ENCODE measurements at places on chromosomes 16 and 17.

- H3K27me3 ChIP-seq, result peaks cover 48% of the 10 kb centered on the region
- peaks cover 8% of the 10 kb centered on the region for H3K4me1 ChIP-seq
- DNase-seq, result peak; percentile 91
- H3K36me3 ChIP-seq, result no peaks in the 10 kb centered on the region
- H3K4me3 ChIP-seq, result no peak overlapping the region
Observed at GRCh38 chr16:1105888-1106620, 10.0 kb upstream of the C1QTNF8 start.

GRCh38 chr17:376936-377863 lies 24.6 kb upstream of the RPH3AL start:
- H3K4me3 ChIP-seq, result no peak overlapping the region
- peak; percentile 32 for DNase-seq
- H3K27me3 ChIP-seq, result no peaks in the 10 kb centered on the region
- H3K36me3 ChIP-seq, result no peaks in the 10 kb centered on the region
- H3K4me1 ChIP-seq, result peaks cover 20% of the 10 kb centered on the region

DNA sequence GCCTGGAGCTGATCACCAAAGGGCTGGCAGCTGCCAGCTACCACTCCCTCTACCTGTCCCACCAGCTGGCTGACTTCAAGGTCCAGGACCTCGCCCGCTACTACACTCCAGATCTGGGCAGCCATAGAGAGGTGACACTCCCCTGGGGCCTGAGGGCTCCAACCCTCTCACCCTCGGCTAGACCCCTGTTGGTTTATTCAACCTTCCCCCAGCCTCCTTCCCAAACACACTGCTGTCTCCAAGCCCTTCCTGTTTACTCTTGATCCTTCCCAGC lies 18.0 kb downstream of the ALOX12B start:
- DNase-seq, result no peak
- H3K27me3 ChIP-seq, result peaks cover 95% of the 10 kb centered on the region
- H3K4me3 ChIP-seq, result no peak overlapping the region

- no peaks in the 10 kb centered on the region for H3K36me3 ChIP-seq
- H3K27ac ChIP-seq, result no peak overlapping the region
- peaks cover 9% of the 10 kb centered on the region for H3K27me3 ChIP-seq
- H3K4me3 ChIP-seq, result no peak overlapping the region
- no peak for DNase-seq
- H3K4me1 ChIP-seq, result no peaks in the 10 kb centered on the region
Observed at GRCh38 chr17:6930749-6931148, 65.1 kb upstream of the ALOX12 start.

DNA sequence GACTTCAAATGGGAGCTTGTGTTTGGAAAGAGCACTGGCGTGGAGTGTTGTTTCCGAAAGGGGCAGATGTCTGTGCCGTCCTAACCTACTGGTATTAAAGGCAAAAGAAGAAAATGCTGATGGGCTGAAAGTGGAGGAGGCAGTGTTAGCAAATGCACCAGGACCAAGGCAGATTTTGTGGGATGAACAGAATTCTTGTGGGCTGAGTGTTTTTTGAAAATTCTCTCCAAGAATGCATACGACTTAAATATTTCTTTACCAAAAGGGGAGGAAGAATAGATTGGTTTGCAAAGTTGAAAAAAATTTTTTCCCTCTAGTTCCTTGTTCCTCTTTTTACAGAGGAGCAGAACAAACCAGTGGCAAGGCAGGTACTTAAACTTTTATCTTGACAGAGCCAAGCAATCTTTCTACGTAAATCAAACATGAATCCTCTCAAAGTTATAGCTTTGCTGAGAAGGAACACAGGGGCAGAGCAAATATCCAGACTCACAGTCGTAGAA lies 16.8 kb downstream of the MARCHF10 start:
- peaks cover 5% of the 10 kb centered on the region for H3K4me1 ChIP-seq
- H3K36me3 ChIP-seq, result no peaks in the 10 kb centered on the region
- no peak overlapping the region for H3K27ac ChIP-seq
- no peaks in the 10 kb centered on the region for H3K27me3 ChIP-seq
- H3K4me3 ChIP-seq, result no peak overlapping the region
- no peak for DNase-seq

- H3K27ac ChIP-seq, result no peak overlapping the region
- H3K4me3 ChIP-seq, result peak overlapping the region; percentile 74
- peaks cover 20% of the 10 kb centered on the region for H3K4me1 ChIP-seq
- no peaks in the 10 kb centered on the region for H3K36me3 ChIP-seq
- DNase-seq, result peak; percentile 63
- peaks cover 50% of the 10 kb centered on the region for H3K27me3 ChIP-seq
Observed at GRCh38 chr17:7435676-7436555, 681 bp downstream of the TMEM102 start.

DNA sequence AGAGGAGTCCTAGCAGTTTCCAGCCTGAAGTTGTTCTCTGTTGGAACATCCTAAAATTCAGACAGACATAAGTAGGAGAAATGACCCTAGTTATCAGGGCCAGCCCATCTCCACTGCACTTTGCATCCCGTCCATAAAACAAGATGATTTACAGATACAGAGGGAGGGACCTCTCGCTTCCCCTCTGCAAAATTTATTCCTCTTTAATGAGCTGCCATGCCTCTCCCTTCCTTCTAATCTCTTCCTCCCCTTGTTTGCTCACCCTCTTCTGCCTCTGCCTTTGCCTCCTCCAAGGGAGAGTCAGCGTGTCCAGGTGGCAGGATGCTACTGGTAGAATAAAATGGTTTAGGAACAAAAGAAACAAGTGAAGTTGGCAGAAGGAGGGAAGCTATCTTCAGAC lies 351.3 kb downstream of the SOX9 start:
- H3K4me3 ChIP-seq, result no peak overlapping the region
- no peak for DNase-seq
- H3K27me3 ChIP-seq, result no peaks in the 10 kb centered on the region
- H3K27ac ChIP-seq, result no peak overlapping the region
- H3K36me3 ChIP-seq, result no peaks in the 10 kb centered on the region

GRCh38 chr16:87688876-87689815 lies 76.6 kb downstream of the KLHDC4 start:
- no peak overlapping the region for H3K27ac ChIP-seq
- H3K27me3 ChIP-seq, result no peaks in the 10 kb centered on the region
- no peaks in the 10 kb centered on the region for H3K36me3 ChIP-seq
- no peak overlapping the region for H3K4me3 ChIP-seq

GRCh38 chr17:73271072-73271471 lies 9.4 kb upstream of the CPSF4L start:
- H3K36me3 ChIP-seq, result no peaks in the 10 kb centered on the region
- H3K4me3 ChIP-seq, result no peak overlapping the region
- no peak overlapping the region for H3K27ac ChIP-seq
- no peak for DNase-seq

DNA sequence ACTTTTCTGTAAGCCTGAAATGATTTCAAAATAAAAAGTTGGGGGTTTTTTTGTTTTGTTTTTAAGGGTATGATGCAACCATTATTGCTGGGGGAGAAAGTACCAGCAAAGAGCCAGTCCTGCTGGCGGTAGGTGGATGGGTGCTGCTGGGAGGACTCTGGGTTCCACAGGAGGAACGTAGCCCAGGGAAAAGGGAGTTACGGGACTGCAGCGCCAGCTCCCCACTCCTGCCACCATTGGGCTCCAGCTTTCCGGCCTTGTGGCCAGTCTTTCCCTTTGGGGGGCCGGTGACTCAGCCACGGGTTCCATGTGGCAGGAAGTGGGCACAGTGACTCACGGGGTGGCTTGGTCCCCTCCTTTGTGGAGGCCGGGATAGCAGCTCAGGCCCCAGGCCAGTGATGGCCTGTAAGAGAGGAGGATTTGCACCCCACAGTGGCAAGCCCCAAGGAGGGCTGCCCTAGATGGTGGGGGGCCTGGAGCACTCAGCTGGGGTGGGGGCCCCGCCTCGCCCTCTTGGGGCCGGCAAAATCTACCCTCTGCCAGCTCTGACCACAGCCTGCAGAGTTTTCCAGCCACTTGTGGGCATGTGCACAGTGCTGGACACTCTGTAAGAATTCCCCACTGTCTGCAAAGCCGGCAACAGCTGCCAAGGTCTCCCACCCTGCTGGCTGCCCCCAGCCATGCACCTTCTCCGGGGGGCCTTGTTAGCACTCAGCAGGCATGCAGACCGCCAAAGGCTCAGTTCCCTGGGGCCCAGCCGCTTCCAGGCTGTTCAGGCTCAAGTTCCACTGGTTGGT lies 30.4 kb downstream of the SOCS3 start:
- H3K27ac ChIP-seq, result no peak overlapping the region
- no peaks in the 10 kb centered on the region for H3K27me3 ChIP-seq
- H3K4me3 ChIP-seq, result no peak overlapping the region
- no peaks in the 10 kb centered on the region for H3K36me3 ChIP-seq
- no peak for DNase-seq
- peaks cover 12% of the 10 kb centered on the region for H3K4me1 ChIP-seq

DNA sequence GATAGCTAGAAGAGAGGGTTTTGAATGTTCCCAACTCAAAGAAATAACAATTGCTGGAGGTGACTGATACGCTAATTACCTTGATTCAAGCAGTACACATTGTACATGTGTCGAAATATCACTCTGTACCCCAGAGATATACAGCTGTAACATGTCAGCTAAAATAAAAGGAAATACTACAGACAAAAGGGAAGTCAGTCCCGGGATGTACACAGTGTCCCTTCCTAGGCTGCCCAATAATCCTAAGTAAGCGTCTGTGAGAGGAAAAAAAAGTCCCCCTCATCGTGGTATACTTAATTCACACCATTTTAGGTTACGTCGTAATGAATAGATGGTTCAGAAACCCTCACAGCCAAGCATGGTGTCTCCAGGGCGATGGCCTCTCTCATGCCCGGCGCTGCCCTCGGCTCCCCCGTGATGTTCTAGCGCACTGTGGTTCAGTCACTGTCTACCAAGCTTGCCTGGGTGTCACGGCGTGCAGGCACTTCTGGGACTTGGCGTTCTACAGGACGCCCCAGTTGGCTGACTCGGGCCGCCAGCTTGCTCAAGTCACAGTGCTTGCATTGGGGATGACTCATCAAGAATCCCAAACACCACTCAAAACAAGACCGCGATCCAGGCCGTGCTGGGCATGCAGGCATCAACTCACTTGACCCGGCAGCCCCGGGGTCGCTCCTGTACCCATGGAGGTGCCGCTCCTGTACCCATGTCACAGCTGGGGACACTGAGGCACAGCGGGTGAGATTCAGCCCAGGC lies 27.6 kb downstream of the CCDC40 start:
- no peaks in the 10 kb centered on the region for H3K27me3 ChIP-seq
- DNase-seq, result no peak
- H3K4me1 ChIP-seq, result peaks cover 11% of the 10 kb centered on the region
- H3K27ac ChIP-seq, result no peak overlapping the region
- no peak overlapping the region for H3K4me3 ChIP-seq

- no peaks in the 10 kb centered on the region for H3K27me3 ChIP-seq
- no peaks in the 10 kb centered on the region for H3K36me3 ChIP-seq
- H3K4me3 ChIP-seq, result no peak overlapping the region
- no peak overlapping the region for H3K27ac ChIP-seq
Observed at GRCh38 chr17:53032861-53033271, 789.9 kb upstream of the KIF2B start.

DNA sequence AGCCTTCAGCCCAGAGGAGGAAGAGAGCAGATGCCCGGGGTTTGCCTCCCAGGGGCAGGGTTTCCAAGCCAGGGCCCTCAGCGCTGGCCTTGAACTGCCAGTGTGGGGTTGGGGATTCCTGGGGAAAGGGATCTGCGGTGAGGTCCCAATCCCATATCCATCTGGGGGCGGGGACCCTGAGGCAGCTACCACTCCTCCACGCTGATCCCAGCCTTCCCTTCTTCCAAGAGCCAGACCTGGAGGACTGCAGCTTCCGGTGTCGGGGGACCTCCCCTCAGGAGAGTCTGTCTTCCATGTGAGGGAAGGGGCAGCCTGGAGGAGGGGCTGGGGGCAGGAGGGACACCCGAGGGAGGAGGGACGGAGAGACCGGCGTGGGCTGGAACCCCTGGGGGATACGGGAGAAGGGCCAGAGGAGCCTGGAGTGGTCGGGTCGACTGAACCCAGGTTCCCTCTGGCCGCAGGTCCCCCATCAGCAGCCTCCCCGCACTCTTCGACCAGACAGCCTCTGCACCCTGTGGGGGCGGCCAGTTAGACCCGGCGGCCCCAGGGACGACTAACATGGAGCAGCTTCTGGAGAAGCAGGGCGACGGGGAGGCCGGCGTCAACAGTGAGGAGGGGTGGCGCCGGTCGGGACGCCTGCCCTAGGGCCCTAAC lies 10.7 kb upstream of the CISD3 start:
- H3K27ac ChIP-seq, result no peak overlapping the region
- H3K4me3 ChIP-seq, result peak overlapping the region; percentile 38
- peak; percentile 44 for DNase-seq
- H3K4me1 ChIP-seq, result peaks cover 19% of the 10 kb centered on the region
- no peaks in the 10 kb centered on the region for H3K36me3 ChIP-seq

- H3K4me3 ChIP-seq, result peak overlapping the region; percentile 71
- peaks cover 50% of the 10 kb centered on the region for H3K27me3 ChIP-seq
- peak; percentile 59 for DNase-seq
- H3K4me1 ChIP-seq, result peaks cover 27% of the 10 kb centered on the region
- no peaks in the 10 kb centered on the region for H3K36me3 ChIP-seq
Observed at GRCh38 chr16:85750146-85750826, 610 bp downstream of the C16orf74 start.

- H3K27ac ChIP-seq, result no peak overlapping the region
- no peak for DNase-seq
- peaks cover 3% of the 10 kb centered on the region for H3K36me3 ChIP-seq
- peaks cover 3% of the 10 kb centered on the region for H3K4me1 ChIP-seq
- H3K27me3 ChIP-seq, result no peaks in the 10 kb centered on the region
Observed at GRCh38 chr17:50731575-50732460, 12.4 kb downstream of the LUC7L3 start.

DNA sequence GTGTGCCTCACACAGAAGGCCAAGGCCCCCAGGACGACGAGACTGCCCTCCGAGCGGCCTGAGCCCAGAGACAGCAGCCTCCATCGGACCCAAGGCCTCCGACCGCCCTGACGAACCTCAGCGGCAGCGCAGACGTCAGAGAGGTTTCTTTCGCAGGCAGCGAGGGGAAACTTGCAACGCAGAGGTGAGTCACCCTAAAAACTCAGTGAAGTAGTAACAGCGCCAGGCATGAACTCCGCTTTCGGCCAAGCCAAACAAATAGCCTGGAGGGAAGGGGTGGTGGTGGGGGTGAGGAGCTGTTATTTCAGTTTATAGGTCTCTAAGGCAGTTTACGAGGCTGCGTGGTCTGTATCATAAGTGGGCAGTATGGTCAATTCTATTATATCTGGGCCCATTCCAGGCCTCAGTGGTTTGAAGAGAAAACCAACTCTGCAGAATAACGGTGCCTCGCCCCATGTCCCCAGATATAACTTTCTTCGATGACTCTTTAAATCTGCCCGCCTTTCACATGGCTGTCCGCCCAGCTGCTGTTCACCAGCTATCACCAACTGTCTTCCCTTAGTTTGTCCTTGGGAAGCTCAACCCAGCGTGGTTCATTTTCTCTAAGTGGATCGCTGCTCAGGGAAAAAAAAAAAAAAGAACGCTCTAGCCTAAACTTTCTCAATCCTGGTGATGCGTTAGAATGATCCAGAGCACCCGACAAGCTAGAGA lies 43.5 kb upstream of the FOXF1 start:
- no peak for DNase-seq
- H3K36me3 ChIP-seq, result no peaks in the 10 kb centered on the region
- no peak overlapping the region for H3K4me3 ChIP-seq
- H3K27ac ChIP-seq, result no peak overlapping the region
- H3K27me3 ChIP-seq, result no peaks in the 10 kb centered on the region

All from neural progenitor cell (in vitro differentiated cells).